GDM1 (cell line): ENCODE measurements at places on chromosomes 6 and 20.

DNA sequence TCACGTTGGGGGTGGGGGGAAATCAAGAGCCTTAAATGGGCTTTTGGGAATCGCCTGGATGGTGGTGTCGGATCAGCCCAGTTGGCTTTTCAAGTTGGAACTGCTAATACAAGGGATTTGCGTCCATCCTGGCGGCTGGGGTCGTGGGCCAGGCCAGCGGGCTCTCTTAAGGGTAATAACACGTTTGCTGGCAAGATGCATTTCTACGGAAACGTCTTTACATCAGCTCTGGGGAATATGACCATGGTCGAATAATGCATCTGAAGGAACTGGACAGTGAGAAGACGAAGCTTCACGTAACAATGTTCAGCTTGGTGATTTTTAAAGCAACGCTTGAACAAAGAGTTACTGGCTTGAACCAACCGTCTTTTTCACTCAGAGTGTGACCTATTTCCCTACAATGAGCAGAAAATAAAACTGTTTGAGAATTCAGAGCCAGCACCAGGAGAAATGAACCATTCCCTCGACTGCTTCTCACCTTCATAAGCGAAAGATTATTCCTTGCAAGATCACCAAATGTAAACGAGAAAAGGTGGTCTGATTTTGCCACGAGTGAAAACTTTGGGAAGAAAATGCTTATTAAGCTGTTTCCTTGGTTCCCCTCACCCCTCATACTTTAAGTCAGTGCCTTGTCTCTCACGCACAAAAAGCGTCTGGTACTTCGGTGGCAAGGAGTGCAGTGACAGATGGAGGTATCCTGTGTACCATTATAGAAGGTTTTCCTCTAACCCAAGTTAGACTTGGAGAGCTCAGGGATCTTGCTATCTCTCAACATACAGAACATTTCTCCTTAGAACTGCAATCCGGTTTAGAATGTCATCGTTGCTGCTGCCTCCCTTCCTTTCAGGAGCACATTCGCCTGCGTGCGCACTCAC lies 1.4 kb upstream of the MARCKS start:
- peak; percentile 23 for DNase-seq

GRCh38 chr6:117505311-117505710 lies 22.8 kb downstream of the DCBLD1 start:
- DNase-seq = no peak

DNA sequence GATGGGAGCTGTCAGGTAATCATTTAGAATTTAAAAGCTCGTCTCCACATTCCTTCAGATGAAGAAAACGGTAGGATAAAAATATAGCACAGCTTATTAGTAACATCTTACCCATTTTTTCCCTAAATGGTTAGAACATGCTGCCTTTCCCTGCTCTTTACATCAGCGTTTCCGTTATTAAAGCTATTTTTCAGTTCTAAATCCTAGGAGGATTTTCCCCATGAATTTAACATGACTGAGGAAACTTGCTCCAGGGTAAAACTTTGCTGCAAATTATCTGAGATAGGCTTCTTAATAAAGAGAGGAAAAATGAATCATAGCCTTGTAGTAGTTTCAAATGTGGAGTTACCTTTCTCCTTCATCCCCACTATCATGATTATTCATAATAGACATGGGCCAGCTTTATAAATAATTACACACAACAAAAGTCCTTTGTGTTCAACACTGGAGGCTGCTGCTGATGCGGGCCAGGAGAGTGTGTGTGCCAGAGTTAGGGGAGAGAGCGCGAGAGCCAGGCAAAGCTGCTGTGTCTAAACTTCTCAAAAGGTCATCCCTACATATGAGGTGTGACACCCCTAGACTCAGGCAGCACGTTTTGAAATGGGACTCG lies 24.4 kb downstream of the MYLIP start:
- DNase-seq = no peak

- no peak for DNase-seq
Observed at GRCh38 chr6:114354482-114354881, 11.7 kb upstream of the HS3ST5 start.

DNA sequence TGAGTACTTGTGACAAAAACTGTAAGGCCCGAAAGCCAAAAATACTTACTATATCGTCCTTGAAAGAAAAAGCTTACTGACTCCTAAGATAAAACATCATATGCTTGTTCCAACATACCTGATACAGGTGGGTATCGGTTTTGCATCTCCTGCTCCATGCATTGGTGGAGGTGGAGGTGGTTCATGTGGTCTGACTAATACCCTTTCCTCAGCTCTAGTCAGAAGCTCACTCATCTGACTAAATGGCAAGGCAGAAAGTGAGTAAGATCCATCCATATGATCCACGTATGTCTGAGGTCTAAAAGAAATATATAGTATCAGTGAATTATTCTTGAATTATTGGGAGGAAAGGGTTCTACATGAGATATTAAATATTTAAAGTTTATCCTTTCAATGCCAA lies 76.2 kb downstream of the WASF1 start:
- no peak for DNase-seq

DNA sequence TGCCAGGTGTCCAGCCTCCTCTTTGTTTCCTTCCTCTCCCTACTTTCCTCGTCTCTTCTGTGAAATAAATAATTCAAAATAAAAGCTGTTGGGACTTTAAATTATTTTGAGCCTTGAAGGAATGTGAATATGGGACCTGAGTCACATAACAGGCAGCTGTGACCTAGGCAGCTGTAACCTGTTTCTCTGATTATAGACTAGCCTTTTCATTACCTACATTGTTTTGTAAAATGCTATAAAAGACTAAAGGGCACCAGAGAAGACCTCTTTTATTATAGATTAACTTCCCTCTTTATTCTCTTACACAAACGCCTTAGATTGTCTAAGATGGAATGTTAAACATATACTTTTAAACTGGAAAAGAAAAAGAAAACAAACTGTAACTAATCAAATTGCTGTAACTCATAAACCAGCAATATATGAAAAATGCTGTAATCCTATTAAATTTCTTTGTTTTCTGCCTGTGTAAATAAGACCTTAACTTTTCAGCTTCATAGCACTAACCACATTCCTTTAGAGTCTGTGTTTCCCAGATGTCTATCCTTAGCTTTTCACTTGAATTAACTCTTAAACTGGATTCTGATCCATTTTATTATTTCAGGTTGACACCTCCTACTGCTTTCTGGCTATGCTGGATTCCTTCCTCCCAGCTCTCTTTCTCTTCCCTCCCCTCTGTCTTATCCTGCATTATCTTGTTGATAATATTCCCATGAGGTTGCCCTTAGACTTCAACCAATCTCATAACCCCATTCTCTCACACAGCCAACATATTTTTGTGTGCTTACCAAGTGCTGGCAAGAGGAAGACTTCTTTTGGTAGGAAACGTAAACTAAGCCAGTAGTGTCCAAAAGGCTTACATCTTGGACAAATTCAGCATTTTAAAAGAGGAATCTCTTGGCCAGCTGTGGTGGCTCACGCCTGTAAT lies 69.2 kb downstream of the TPD52L1 start:
- no peak for DNase-seq

GRCh38 chr6:85772641-85773040 lies 130.0 kb upstream of the SYNCRIP start:
- DNase-seq = no peak

DNA sequence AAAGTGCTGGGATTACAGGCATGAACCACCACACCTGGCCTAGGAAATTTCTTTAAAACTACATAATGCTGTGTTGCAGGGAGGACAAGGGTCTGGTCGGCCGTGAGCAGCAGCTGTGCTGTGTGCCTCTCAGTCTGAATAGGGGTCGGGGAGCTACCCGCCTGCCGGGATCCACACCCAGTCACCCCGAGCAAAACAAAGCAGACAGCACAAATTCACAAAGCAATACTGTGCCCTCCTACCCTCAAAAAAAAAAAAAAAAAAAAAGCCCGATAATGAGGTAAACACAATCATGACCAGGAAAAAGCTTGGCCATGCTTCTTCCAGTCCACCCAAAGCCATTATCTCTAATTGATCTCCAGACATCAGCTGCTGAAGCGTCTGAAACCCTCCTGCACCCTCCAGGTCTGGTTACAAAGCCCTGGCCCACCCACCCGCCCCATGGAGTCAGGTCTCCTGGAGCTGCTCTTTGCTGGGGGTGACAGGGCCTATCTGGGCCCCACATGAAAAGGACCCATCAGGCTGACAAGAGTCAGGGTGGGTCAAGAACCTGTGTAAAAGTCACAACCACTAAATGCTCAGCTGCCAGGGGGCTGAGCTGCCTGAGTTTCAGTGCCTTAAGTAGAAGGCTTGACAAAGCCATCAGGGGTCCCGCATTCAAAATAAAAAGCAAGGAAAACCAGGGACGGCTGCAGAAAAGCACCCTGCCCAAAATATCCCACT lies 88.2 kb downstream of the NOL4L start:
- DNase-seq = no peak

- peak; percentile 21 for DNase-seq
Observed at GRCh38 chr6:1770435-1770843, 160.7 kb downstream of the FOXC1 start.

DNA sequence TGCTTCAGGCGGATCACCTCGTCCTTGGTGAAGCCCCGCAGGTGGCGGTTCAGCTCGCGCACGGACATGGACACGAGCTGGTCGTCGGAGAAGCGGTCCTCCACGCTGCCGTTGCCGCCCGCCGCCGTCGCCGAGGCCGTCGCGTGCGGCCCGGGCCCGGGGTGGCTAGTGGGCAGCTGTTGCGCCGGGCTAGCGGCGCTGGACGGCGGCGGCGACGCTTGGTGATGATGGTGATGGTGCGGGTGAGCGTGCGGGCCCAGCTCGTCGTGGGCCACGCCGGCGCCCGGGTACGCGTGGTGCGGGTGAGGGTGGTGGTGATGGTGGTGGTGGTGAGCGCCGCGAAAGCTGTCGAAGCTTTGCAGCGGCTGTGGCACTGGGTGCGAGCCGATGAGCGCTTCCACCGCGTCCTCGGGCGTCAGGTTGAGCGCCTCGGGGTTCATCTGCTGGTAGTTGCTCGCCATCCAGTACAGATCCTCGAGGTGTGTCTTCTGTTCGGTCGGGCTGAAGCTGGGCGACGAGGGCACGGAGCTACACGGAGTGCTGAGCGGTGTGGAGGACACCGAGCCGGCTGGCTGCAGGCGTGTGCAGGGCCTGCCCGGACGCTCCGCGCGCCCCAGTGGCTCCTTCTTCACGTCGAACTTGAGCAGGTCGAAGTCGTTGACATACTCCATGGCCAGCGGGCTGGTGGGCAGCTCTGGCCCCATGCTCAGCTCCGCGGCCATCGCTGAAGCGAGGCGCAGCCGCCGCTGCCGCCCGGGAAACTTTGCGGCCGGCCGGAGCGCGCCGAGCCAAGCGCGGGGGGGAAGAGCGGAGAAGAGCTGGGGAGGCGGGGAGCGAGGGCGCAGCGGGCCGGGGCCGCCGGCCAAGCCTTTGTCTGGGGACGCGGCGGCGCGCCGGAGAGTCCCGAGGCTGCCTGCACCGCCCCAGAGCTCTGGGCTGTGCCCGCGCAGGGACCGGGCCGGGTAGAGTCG lies 622 bp downstream of the MAFB start:
- no peak for DNase-seq

DNA sequence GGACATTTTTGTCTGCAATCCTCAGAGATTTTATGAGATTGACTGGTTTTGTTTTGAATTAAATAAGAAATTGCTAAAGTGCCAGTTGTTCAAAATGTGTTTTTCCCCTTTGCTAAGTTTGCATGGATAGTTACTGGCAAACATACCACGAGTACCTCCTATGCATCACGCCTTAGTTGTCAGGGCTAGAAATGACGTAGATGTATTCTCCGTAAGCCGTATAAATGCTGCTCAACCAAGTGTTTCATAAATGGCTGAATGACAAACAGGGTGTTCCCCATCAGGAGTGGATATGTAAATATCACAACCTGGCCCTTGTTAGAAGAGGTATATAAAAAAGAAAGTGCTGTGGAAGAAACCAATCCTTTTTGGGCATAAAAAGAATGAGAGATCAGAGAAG lies 341.1 kb upstream of the ZFP64 start:
- DNase-seq = no peak

- no peak for DNase-seq
Observed at GRCh38 chr20:45209924-45210323, 3.1 kb downstream of the SEMG1 start.

DNA sequence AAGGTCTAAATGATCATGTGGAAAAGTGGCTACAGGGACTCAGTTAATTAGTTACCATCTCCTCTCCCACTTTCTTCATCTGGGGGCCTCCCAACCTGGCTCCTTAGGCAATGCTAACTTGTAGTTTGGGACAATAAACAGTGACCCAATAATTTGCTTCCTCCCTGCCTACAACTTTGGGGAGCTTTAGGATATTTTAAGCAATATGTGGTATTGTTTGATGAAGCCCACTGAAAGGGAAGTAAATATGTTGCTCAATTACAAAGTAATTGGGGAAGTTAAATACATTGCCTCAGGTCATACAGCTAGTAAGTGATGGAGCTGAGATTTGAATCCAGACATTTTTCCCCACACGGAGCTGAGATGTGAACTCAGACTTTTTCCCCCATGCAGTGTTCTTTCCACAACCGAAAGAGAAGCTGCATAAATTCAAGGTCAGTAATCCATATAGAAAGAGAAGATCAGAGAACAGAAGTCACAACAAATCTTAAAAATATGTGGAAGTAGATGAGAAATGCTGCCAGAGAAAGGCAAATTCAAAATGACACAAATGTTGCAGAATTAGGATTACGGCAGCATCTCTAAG lies 26.6 kb downstream of the ZHX3 start:
- no peak for DNase-seq

GRCh38 chr20:43442282-43442880 lies 15.3 kb upstream of the SRSF6 start:
- DNase-seq = no peak

GRCh38 chr6:167689278-167689677 lies 137.4 kb upstream of the AFDN start:
- DNase-seq = no peak

DNA sequence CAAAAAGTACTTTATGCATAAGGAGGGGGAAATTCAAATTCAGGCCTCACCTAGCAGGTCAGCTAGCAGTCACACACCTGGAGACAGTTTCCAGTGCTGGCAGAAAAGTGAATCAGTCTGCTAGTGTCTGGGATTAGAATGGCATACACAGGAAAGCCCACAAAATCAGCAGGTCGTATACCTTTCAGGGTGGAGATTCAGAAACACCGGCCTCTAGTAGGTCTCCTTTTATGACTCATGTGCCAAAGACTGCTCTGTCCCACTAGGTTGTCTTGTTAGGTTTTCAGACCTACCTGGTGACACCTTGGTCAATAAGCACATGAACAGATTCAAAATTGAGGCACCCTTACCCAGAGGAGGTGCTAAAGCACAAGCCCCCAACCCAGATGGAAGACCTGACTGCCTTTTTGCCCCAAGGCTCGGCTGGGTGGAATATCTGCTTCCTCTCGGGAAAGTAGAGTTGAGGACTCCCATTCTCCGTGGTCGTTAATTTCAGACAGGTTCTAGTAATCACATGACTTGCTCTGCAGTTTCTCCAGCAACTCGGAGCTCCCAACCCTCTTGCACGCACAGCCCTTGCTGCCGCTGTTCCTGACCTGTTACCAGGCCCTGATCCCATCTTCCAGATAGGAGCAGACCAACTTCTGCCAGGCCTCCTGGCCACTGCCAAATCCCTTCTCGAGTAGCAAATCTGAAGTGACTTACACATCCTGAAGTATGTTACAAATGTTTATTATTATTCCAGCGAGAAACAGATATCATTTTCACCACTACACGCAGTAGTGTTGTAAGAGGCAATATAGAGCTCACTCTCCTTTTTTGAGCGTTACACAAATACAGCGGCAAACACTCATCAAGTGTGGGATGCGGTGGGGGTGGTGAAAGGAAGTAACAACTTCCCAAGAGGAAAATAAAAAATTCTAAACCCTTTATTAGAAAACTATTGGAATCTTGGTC lies 46.6 kb downstream of the AGPAT4 start:
- no peak for DNase-seq

- no peak for DNase-seq
Observed at GRCh38 chr6:90780778-90781177, 193.9 kb upstream of the MAP3K7 start.
